Suprapubic skin (tissue), 4 donors: ENCODE measurements at places on chromosomes 1 and 21.

DNA sequence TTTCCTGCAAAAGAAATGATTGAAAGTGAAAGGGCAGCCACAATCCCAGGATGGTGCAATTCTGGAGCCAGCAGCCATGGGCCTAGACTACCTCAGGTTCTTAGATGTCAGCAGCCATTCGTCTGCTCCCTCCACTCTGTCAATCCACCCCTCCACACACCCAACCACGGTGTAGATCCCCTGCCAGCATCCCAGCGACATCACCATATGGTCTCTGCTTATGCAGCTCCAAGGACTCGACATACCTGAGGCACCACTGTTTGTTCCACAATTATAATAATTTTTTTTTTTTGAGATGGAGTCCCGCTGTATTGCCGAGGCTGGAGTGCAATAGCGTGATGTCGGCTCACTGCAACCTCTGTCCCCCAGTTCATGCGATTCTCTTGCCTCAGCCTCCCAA, 6.5 kb downstream of the SYNC start:
- no peaks in the 10 kb centered on the region for H3K36me3 ChIP-seq
- H3K27me3 ChIP-seq: no peaks in the 10 kb centered on the region
- DNase-seq: no peak

GRCh38 chr1:109887271-109887670, 23.4 kb upstream of the CSF1 start:
- H3K27me3 ChIP-seq: no peaks in the 10 kb centered on the region
- no peaks in the 10 kb centered on the region for H3K36me3 ChIP-seq
- H3K4me1 ChIP-seq: peaks cover 26% of the 10 kb centered on the region
- no peak overlapping the region for H3K27ac ChIP-seq
- peak; percentile 44 for DNase-seq

DNA sequence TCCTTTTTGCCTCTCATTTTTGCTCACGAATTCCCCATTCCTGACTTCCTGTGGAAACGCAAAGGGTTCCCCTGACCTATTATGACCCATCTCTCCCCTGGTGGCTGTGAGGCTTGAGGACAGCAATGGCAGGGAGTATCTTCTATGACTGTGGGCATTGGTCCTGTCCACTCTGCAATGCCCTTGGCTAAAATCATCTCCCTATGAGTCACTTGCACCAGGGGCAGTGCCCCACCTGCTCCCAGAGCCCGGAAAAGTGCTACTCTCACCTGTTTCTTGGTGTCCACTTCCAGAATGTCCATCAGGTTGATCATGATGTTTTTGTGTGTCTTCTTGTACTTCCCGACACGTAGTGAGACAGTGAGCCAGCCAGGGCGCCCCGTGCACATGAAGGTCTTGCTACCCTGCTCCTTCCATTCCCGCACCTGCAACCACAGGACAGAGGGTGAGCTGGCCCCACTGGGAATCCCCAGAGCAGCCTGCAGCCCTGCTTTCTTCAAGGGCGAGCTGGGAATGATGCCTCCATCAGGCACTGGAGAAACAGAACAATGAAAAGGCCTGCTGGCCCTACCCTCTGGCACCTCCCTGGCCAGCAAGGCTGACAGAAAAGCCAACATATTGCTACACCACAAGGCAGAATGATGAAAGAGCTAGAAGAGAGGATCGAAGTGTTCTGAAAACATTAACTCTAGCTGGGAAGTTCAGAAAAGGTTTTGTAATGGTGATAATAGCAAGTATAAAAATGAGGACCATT, 3.5 kb downstream of the DHCR24 start:
- H3K4me1 ChIP-seq: peaks cover 52% of the 10 kb centered on the region
- peak overlapping the region; percentile 63 for H3K27ac ChIP-seq
- H3K36me3 ChIP-seq: peaks cover 12% of the 10 kb centered on the region
- DNase-seq: no peak
- H3K4me3 ChIP-seq: peak overlapping the region; percentile 31
- no peaks in the 10 kb centered on the region for H3K27me3 ChIP-seq

GRCh38 chr1:206501881-206502280, 5.5 kb upstream of the RASSF5 start:
- H3K27ac ChIP-seq: no peak overlapping the region
- DNase-seq: no peak
- H3K4me3 ChIP-seq: no peak overlapping the region
- H3K27me3 ChIP-seq: no peaks in the 10 kb centered on the region
- H3K36me3 ChIP-seq: no peaks in the 10 kb centered on the region
- H3K4me1 ChIP-seq: peaks cover 57% of the 10 kb centered on the region

DNA sequence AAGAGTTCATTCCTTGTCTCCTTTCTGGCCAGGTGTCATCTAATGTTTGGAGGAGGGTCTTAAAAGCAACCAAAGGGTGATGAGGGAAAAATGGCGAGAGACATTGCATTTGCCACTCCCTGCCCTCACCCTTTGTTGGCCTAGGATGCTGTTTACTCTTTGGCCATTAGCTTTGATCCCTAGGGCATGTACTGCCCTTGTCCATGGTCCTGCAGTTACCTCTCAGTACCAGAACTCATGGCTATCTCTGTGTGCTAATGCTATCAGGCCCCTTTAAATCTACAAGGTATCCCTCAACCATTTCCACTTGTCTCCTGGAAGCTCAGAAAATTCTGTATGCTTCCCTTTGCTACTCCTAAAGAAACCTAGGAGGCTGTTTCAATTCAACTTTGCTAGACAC, 424.8 kb upstream of the PLXNA2 start:
- H3K27me3 ChIP-seq: no peaks in the 10 kb centered on the region
- no peak overlapping the region for H3K27ac ChIP-seq
- no peaks in the 10 kb centered on the region for H3K4me1 ChIP-seq
- no peak overlapping the region for H3K4me3 ChIP-seq
- no peak for DNase-seq

DNA sequence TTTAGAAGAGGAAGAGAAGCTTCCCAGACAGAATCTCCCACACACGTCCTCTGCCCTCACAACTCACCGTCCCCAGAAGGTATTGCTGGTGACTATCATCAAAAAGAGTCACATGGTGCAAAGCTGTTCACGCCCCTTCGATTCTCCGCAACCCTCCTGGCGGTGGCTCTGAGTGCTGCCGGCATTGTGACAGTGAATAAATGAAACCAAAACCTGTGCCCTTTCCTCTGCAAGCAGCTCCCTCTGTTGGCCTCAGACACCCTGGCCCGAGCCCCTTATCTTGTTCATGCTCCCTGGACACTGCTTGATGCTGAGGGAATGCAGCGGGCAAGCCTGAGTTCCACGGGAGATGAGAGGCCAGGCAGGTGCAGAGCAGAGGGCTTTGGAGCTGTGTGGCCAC, 510.3 kb downstream of the NPHP4 start:
- DNase-seq: no peak
- H3K27me3 ChIP-seq: peaks cover 56% of the 10 kb centered on the region
- no peaks in the 10 kb centered on the region for H3K4me1 ChIP-seq
- no peak overlapping the region for H3K27ac ChIP-seq
- H3K4me3 ChIP-seq: no peak overlapping the region

- H3K27me3 ChIP-seq: no peaks in the 10 kb centered on the region
- H3K27ac ChIP-seq: no peak overlapping the region
- no peaks in the 10 kb centered on the region for H3K36me3 ChIP-seq
- no peaks in the 10 kb centered on the region for H3K4me1 ChIP-seq
Measured at GRCh38 chr1:244155661-244156060, 104.6 kb downstream of the ZBTB18 start.
